RCC 7860 (cell line): ENCODE measurements at places on chromosomes 12 and 14.
A peak's percentile ranks its signal among the peaks of the same experiment; 100 is the strongest.

DNA sequence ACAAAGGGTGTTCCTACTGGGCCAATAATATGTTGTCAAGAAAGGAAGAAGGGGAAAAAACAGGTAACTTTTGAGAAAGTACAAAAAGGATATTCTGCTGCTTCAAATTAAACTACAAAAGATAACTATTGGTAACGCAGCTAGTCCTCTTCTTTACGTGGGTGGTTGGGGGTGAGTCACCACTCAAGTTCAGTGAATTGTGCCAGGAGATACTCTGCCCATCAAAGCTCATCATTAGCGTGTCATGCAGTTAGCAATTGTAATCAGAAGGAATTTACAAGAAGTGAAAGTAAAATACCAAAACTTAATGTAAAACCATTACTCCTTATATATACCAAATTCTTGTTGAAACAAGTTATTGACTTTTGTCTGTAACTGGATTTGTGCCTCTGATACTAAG is 342.0 kb downstream of the NPAS3 start:
- DNase-seq, result peak; percentile 8

GRCh38 chr14:63770187-63770807 is 42.4 kb upstream of the SGPP1 start:
- DNase-seq, result peak; percentile 6

DNA sequence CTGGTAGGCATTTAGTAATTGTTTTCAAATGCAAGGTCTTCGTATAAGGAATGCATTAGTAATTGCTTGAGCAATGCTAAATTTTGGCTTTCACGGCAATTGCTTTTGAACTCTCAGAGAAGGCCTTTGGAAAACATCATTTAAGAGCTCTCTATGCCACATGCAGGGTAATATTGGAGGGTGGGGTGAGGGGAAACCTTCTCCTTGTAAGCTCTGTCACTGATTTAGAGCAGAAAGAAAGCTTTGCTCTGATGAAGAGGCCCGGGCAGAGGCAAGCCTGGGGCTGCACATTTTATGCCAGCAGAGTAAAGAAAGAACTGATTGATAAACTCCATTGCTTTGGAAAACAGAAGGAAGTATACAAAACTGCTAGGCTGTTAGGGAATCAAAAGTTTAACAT is 70.9 kb downstream of the TRIM9 start:
- no peak for DNase-seq

- no peak for DNase-seq
Measured at GRCh38 chr12:105330931-105331804, 677 bp downstream of the C12orf75 start.

GRCh38 chr12:53069621-53070410 is 9.4 kb downstream of the SPRYD3 start:
- no peak for DNase-seq

GRCh38 chr12:74538491-74539258 is 1.0 kb downstream of the ATXN7L3B start:
- DNase-seq, result no peak

DNA sequence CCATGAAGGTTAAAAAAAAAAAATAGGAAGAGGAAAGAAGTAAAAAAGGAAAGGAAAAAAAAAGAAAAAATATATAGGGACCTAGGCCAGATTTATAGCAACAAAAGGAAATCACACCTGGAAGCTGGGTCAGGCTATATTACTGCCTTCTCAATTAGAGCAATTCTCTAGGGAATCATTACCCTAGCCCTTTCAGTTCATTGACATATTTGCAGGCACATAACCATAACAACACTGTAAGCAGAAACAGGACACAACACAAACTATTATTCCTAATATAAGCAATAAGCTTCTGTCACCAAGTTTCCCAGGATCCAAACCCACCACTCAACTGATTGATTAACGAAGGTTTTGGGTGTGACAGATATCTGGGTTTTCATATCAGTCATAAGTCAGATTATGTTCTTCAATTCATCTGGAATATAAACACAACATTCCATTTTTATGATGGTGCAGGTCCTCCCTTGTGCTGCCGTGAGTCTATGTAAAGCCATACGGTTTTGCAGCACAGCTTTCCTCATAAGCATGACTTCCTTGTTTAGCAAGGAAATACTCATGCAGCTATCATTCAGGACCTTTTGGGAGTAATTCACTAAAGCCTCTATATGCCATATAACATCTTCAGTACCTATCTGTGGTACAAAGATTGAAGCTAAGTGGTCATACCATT is 4.2 kb downstream of the PCNX4 start:
- DNase-seq, result no peak

DNA sequence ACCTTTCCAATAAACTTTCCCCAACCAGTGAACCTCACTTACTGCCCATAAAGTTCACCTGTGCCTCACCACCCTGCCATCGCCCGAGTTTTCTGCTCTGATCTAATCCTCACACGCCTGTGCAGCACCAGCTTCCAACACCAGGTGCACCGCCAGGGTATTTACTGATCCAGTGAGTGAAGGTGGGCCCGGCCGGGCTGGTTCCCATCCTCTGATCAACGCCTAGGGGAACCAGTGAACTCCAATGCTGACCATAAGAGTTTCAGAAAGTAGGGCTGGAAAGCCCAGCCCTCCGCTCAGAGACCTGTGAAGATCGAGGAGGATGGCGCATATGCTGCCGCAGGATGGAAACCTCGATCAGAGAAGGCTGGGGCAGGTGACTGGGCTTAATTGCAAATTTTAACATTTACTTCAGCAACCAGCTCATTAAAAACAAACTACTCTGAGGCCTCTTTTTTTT is 685 bp upstream of the MYL6B start:
- DNase-seq, result peak; percentile 44

DNA sequence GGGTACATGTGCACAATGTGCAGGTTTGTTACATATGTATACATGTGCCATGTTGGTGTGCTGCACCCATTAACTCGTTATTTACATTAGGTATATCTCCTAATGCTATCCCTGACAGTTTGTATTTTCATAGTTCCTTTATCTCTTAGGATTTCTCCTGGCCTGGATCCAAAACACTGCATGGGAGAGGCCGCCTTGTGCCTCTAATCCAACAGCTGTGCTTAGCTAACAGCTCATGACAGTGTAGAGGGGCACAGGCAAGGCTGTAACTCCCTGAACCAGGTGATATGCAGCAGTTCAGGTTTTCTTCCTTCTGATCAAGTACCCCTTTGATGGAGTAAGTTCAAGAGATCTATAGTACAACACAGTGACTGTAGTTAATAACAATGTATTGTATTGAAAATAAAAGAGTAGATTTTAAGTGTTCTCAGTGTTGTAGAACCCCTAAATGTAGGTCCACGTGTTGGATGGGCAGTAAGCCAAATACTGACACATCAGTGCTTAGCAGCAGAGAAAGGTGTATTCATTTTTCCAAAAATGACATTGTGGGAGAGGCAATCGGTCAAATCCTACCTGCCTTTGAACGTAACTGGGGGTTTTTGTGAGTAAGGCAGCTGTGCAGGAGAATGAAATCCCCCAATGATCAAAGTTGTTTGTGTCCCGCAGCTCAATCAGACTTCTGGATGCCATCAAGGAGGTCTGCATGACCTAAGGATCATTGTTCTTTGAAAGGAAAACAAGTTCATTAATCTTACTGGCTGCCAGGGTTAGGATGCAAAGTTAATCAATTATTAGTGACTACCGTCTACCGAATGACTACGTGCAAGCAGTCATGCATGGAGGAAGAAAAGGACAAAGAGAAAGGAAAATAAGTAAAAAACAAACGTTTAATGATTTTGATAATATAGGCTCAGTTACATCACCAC is 89.3 kb upstream of the FGD4 start:
- peak; percentile 61 for DNase-seq

DNA sequence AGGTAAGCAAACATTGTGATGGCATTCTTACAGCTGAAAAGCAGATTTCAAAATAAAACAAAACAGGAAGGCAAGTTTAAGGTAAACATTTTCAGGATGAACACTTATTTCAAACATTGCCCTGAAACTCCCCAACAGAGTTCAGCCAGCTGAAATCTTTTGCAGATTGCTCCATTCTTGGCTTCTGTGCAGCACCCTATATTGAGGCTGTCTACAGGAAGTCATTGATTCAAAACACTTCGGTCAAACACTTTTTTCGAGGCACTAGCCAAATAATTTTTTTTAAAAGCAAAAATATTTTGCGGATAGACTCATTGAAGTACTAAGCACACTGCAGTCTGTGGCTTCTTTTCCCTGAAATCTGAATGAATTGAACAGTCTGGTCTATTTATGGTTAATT is 318.1 kb upstream of the PDE3A start:
- no peak for DNase-seq

GRCh38 chr14:88611878-88612277 is 49.0 kb downstream of the ZC3H14 start:
- DNase-seq, result no peak

DNA sequence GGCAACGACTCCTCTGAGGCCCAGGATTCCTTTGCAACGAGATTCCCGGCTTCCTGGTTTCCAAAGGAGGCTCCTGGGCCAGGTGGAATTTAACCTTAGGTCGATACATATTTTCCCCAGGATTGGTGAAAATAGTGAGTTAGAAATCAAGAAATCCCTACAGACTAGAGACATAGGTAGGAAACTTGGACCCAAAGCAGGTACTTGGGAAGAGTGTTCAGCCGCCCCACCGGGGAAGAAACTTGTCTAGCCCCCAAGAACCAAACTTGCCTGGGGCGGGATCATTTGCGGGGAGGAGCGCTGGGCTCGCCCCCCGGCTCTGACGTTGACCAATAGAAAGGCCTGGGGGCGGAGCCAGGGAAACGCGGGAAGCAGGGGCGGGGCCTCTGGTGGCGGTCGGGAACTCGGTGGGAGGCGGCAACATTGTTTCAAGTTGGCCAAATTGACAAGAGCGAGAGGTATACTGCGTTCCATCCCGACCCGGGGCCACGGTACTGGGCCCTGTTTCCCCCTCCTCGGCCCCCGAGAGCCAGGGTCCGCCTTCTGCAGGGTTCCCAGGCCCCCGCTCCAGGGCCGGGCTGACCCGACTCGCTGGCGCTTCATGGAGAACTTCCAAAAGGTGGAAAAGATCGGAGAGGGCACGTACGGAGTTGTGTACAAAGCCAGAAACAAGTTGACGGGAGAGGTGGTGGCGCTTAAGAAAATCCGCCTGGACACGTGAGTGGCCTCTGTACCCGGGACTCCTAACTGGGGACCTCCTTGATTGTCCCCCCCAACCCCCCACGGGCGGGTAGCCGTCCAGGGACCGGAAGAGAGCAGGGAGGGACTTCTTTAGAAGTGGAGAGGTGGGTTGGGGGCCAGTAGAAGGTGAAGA is at the start of gene CDK2:
CDK2 (plus strand) TSS at position 423 of the 874 bp plus-strand sequence; CDS start at position 602, 179 bp downstream.
- peak; percentile 56 for DNase-seq

DNA sequence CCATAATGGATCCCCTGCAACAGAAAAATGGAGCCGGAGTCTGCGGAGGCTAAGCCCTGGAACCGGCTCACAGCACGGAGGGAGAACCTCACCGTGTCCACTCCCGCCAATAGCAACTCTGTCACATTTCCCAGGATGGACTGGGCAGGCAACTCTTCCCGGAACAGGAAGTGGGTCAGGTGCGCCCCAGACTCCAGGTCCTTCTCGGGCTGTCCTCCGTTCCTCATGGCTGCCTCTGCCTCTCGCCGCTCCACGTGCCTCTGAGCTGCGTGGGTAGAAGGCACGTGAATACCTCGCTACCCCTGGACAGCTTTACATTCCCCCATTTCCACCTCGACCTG is 2.2 kb downstream of the CYP27B1 start:
- no peak for DNase-seq

- DNase-seq, result no peak
Measured at GRCh38 chr14:68897559-68898155, 81.4 kb downstream of the ACTN1 start.

- DNase-seq, result no peak
Measured at GRCh38 chr14:23406244-23406643, 1.8 kb downstream of the MYH6 start.

DNA sequence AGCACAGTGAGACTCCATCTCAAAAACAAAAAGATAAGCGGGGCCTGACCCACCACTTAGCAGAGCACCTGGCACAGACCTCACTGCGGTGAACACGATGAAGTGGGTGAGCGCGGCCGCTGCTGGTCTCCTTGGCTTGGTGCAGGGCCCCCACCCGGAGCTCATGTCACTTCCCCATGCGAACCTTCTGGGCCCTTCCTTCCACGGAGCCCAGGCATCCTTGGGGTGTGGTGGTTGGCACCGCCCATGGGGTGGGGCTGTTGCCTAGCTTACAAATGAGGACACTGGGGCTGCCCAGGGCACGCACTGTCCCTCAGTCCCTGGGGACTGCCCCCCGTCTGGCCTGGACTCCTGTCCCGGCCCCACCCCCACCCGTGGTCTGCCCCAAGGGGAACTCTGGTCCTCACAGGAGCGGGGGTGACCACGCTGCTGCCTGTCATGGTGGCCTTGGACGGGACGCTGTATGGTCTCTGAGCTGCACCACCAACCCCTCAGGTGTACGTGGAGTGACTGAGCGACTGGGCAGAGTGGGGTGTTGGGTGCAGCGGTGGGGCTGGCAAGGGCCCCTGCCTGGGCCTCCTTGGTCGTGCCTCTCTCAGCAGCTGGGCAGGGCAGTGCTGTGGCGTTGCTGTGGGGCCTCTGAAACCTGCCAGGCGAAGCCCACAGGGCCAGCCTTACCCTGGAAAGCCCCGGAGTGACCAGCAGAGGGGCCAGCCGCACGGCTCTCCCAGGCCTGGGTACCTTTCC is 15.3 kb downstream of the FBRSL1 start:
- no peak for DNase-seq

- DNase-seq, result no peak
Measured at GRCh38 chr12:132625731-132626430, 7.3 kb downstream of the P2RX2 start.

DNA sequence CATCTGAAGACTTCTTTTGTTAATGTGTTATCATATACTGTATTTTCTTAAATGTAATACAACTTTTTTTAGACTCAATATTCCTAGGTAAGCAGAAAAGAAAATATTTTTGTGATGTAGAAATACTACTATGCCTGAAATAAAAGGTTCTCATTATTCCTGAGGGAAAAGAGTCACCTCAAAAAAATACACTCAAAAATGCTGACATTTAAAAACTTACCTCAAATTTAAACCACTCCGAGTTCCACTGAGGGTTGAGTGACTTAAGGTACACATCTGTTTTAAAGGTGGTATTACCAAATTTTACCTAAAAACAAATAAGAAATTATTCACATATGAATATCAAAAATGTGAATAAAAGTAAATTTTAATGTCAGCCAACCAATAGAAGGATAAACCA is 9.3 kb downstream of the C2CD5 start:
- no peak for DNase-seq

DNA sequence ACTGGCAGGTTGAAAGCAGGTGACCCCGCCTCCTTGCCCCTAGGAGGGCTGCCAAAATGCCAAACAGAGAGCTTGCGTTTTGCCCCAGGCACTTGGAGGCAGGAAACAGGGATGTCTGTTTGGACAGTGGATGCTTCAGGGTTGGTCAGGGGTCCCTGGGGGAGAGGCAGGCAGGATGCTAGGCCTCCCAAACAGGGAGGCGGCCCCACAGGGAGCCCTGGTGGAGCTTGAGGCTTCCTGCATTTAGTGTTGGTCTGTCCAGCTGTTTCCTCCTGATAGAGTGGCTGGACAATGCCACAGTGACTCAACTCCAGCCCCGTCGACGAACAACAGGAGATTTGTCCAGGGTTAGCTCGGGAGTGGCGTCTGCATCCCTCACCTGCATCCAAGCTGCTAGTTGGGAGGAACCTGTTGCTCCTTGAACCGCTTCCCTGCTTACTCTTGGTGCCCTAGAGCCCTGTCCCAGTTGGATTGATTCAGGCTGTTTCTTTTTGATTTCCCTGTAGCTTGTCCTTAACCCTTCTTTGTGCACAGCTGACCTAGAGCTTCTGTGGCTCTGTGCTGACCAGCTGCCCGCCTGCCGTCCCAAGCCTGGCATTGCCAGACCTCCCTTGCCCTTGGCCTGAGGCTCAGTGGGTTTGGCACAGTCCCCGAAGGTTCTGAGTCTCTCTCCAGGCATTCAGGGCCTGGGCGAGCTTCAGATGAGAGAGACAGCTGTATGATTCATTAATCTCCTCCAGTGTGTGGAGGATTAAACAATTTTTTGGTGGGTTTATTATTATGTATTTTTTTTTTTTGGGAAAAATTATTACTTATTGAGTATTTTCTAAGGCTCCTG is 45.9 kb downstream of the TSPAN9 start:
- peak; percentile 44 for DNase-seq
